ENCODE measurements at places on chromosomes 6 and 20.

DNA sequence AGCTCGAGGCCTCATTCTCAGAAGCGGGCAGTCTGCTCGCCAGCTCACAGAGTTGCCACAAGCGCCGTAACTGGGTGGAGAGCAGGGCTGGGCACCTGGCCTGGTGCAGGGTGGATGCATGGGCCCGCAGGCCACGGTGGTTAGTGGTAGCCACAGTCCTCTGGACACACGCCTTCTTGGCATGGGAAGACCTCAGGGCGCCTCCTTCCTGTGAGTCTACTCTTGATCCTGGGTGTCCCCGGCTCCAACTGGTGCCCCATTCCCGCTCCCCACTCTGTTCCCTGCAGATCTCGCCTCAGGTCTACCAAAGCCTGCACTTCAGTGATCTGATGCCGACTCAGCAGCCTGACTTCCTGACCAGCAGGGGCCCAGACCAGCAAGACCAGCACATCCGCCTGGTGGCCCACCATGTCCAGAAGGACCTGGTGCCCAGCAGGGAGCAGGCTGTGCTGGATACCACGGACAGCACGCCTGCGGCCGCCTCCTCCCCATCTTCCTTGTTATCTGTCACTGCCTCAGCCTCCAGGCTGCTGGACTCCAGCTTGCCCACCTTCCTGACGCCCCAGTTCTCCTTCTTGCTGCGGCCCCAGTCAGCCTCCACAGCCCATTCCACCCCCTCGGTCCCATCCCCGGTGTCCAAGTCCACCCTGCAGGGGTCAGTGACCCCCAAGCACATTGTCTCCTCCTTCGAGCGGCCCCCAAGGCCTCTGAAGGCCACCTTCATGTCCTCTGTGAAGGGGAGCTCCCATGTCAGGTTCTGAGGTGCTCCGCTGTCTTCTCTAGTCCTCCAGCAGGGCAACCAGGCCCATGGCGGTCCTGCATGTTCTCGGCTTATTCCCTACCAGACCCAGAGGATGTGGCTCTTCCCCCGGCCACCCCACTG, 43.1 kb downstream of the SUN5 start:
- DNase-seq, result no peak

- no peak for DNase-seq
Measured at GRCh38 chr6:163592872-163593271, 178.4 kb downstream of the QKI start.

- no peak for DNase-seq
Measured at GRCh38 chr6:154536999-154537398, 26.5 kb upstream of the CNKSR3 start.

DNA sequence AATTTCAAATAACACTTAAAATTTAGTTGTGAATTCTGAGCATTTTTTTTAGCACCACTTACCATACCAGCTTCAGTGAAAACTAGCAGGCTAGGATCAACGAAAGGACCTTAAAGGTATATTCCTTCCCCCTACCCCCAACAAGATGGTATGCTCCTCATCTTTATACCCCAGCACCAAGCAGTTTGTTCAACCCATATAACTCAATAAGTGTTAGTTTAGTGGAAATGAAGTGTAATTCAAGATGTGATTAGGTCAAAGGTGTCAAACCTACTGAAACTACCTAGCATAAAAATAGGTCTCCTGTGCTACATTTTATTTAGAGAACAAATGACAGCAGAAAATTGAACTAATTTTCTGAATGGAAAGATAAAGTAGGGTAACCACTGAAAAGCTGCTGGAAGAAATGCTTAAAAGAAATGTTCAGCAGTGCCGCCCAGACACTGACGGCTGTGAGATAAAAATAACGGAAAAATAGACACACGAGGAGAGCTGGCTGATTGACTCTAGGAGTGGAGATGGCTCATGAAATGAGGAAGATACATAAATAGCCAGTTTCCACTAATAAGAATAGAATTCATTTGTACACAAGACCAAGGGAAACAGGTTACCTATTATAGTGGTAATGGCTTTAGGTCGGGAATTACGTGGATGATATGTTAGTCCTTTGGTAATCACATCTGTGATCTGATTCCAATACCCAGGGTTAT, 94.8 kb downstream of the IPCEF1 start:
- no peak for DNase-seq

DNA sequence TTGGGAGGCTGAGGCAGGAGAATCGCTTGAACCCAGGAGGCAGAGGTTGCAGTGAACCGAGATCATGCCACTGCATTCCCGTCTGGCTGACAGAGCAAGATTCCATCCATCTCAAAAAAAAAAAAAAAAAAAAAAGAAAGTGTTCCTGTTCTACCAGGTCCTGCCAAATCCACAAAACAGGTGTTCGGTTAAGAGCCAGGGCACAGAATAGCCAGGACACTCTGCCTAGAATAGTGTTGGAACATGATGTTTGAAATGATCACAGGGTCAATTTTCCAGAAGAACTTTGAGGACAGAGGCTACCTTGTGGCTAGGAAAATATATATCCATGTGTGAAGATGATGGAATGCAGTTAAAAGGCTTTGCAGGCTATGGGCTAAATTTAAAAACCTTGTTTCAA, 63.6 kb upstream of the TRAF3IP2 start:
- DNase-seq, result no peak

- no peak for DNase-seq
Measured at GRCh38 chr6:33786736-33787135, 2.2 kb downstream of the LEMD2 start.

GRCh38 chr6:147742440-147742839, 233.9 kb downstream of the SAMD5 start:
- no peak for DNase-seq

DNA sequence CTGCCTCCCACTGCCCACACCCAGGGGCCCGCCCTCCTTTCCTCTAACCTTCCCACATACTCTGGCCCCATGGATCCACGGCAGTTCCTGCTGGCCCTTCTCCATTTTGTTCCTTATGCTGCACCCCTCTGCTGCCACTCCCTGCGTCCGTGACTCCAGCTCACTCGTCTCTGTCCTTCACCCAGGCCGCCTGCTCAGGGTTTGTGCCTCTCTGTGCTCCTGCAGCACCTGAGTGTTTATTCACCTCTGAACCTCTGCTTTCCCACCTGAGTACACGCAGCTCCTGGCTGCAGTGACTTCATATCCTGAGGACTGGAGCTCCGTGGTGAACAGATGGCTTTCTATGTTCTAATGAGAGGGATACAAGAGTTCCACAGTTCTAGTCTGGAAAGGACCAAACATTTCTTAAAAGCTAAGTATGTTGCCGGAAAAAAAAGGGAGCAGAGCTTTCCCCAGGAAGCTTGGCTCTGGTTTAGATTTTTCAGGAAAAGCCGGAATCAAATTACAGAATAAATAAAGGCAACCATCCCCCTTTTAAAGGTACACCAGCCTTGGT, 1.5 kb upstream of the GNRH2 start:
- no peak for DNase-seq

DNA sequence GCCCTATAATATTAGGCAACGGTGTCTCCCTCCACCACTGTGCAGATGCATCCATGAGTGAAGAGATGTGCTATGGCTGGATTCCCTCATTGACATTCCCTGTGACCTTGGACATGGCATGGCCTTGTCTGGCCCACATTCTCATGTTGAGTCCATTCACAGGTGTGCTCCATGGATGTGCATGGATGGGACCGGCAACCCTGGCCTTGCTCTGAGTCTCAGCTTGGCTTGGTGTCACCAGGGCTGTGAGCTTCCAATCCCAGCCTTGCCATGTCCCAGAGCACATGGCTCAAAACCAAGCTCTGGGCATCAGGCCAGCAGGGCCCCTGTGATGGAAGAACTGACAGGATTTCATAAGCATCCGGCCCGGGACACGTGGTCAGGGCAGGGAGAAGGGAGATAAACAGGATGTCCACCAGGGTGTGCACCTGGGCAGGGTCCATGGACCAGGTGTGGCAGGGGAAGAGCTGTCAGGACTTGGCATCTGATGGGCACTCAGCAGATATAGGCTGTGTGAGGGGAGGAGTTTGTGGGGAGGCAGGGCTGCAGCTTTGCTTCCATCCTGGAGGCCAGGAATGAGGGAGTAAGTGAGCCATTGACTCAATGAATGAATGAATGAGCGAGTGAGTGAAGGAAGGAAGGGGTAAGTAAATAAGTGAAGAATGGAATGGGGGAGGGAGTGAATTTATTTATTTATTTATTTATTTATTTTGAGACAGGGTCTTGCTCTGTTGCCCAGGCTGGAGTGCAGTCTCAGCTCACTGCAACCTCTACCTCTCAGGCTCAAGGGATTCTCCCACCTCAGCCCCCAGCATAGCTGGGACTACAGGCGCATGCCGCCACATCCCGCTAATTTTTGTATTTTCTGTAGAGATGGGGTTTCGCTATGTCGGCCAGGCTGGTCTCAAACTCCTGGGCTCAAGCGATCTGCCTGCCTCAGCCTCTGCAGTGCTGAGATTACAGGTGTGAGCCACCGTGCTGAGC, 15.7 kb downstream of the NRSN2 start:
- DNase-seq, result no peak

GRCh38 chr20:16007962-16008361, 565.3 kb downstream of the KIF16B start:
- no peak for DNase-seq

GRCh38 chr20:7497985-7498384, 442.3 kb downstream of the HAO1 start:
- no peak for DNase-seq

- no peak for DNase-seq
Measured at GRCh38 chr20:38995536-38996044, 33.4 kb downstream of the DHX35 start.

GRCh38 chr6:31865205-31866118, 2.8 kb upstream of the NEU1 start:
- DNase-seq, result no peak

GRCh38 chr20:32538526-32538939, 46.6 kb downstream of the NOL4L start:
- no peak for DNase-seq

DNA sequence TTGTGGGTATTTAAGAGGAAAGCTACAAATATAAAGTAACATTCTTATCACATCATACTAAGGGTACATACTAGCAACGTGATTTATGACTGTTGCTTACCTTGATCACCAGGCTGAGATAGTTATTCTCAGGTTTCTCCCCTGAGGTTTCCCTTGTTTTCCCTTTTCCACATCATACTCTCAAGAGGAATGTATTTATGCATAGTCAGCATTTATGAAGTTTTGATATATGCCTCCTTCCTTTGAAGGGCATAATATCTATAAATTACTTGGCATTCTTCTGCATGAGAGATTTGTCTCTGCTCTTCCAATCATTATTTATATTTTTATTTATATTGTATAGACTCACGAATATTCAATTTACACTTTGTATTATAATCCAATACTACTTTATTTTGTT, 726.7 kb upstream of the ADGRB3 start:
- no peak for DNase-seq

DNA sequence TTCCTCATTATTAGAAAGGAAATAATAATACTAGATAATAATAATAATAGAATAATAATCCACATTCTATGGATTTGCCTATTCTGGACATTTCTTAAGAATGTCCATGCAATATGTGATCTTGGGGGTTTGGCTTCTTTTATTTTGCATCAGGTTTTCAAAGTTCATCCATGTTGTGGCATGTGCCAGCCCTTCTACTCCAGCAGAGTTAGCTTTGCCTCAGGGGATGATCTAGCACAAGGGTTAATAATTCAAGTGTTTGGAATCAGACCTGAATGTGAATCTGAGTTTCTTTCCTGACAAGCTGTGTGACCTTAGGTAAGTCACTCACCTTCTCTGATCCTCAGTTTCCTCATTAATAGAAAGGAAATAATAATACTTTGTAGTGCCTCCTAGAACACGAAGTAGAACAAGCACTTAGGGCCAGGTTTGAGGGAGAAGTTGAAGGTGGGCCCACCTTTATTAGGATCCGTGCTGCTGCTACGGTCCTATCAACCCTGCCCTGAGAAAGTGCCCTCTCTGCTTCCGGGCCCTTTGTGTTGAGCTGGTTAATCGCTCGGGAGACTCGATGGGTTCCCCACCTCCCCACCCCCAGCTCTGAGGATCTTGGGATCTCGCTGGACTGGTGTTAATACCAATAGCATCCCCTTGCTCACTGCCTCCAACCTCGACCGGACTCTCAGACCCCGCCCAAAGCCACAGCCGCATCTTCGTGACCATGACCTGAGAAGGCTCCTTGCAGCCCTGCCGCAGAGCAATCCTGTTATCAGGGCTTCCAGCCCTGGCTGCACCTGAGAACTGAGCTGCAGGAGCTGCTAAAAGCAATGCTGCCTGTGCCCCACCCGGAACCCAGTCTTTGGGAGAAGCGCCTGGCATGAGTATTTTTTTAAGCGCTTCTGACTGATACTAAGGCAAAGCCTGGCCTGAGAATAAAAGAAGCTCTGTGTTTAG, 26.9 kb downstream of the RBM38 start:
- DNase-seq, result no peak

GRCh38 chr20:51994751-51995417, 192.6 kb upstream of the SALL4 start:
- no peak for DNase-seq

DNA sequence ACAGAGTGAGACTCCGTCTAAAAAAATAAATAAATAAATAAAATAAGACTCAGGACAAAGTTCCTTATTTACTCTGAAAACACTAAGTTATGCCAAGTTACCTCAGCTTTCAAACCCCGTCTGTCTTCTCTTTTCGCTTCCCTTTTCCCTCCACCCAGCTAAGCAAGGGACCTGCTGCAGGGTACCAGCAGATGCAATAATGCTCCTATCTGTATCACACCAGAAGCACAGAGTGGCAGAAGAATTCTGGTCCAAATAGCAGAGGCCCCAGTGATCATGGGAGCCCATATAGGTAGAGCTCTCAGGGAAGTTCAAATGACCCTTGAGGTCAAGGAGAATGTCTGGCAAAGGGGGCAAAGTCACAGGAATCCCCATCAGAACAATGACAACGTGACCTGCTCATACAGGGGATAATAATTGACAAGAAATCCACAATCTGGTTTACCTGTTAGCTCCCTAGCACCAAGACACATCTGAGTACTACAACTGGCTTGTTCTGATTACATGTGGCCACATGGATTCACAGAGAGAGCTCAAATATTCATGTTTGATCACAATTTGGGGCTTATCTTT, 8.7 kb downstream of the GCM1 start:
- no peak for DNase-seq

- DNase-seq, result no peak
Measured at GRCh38 chr20:52060794-52061714, 130.5 kb downstream of the ZFP64 start.

Data from activated naive CD4-positive, alpha-beta T cell (primary cell).